Left colon (tissue), 2 donors: ENCODE measurements at places on chromosomes 12 and 14.

DNA sequence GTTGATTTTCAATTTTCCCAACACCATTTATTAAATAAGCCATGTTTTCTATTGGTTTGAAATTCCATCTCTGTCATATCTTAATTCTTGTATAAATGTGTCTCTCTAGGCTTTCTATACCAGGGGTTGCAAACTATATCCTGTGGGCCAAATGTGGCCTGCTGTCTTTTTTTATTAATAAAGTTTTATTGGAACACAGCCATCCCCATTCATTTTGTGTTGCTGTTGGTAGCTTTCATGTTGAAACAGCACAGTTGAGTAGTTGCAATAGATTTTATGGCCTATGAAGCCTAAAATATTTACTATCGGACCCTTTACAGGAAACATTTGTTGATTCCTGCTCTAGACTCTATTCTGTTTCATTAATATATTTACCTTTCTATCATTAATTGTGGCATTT lies 9.4 kb downstream of the HCFC2 start:
- DNase-seq, result no peak

DNA sequence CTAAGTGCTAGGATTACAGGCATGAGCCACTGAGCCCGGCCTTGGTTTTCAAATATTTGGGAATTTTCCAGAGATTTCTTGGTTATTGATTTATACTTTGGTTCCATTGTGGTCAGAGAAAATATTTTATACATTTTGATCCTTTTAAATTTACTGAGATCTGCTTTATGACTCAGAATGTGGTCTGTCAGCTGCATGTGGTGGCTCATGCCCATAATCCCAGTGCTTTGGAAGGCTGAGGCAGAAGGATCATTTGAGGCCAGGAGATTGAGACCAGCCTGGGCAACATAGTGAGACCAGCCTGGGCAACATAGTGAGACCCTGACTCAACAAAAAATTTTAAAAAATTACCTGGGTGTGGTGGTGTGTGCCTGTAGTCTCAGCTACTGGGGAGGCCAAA lies 49.8 kb downstream of the ADCK1 start:
- no peak for DNase-seq

DNA sequence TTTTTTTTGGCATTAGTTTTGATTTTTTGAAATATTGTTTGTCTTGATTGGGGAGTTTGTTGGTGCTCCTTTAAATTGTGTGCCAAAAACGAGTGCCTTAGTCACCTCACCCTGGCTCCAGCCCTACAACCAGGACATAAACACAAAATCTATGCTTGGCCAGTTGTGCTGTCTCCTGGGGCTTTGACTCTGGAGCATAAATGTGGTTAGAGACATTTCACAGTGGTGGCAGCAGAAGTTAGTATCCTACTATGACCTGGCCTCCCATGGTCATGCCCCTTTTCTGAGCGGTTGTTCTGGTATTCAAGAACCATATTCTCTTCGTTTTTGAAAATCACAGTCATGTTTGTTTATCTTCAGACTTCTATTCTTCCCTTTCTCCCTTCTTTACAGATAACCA lies 70.7 kb upstream of the PSMA6 start:
- DNase-seq, result no peak

- no peak for DNase-seq
Measured at GRCh38 chr14:99326041-99326710, 54.2 kb upstream of the BCL11B start.

DNA sequence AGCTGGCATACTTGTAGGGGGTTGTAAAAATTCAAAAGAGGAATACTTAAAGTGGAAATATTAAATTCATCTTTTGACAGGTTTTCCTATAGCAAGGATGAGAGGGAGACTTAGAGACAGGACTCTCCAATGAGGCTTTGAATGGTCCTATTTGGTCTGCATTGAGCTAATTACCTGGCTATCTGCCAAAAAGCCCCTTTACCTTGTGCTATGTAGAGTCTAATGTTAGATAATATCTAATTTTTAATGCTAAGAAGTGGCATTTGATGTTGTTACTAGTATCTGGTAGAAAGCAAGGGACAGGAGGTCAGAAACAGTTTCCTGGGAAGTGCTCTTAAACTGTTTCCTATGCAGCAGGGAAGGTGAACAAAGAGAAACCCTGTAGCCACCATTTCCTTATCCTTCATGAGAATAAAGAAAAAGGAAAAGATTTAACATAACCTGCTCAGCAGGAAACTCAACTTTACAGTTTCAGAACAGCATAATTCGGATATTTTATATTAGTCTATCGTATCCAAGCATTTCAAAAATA lies 550.0 kb downstream of the SOX5 start:
- DNase-seq, result no peak

- no peak for DNase-seq
Measured at GRCh38 chr12:123960029-123960735, 12.4 kb downstream of the CCDC92 start.

GRCh38 chr14:90405101-90405500 lies 8.3 kb downstream of the CALM1 start:
- DNase-seq, result no peak

DNA sequence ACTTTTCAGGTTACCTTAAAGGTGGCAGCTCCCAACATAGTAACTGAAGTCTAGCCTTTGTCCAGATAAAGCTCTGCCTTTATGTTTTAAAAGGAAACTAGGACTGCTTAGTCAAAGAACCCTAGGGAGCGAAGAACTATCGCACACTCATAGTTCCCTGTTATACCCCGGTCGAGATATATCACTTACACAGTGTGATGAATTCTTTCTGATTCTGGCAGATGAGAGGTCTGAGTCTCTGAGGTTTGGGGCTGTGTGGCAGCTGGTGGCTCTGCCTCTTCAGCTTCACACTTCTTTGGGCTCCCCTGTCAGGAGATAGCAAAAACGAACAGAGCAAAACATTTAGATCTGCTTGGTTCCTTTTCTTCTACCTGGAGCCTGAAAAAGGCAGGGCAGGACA lies 17.0 kb downstream of the ACIN1 start:
- no peak for DNase-seq

DNA sequence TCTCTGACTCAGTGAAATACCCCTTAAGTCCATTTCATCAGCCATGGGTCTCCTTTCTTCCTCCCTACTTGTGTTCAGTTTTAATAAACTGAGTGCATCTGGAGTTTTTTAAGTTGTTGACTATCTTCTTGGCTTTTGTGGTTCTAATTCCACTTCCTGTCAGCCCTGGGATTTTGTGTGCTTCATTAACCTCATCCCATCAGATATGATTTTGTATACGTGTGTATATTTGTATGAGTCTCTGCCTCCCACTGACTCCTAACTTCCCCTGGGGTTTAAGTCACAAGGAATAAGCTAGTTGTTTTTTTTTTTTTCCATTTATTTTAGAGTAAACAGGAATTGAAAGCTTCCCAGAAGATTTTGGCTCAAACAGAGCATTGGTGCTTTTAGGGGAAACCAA lies 62.7 kb downstream of the TTLL5 start:
- DNase-seq, result no peak

GRCh38 chr12:67651132-67651695 lies 2.7 kb downstream of the DYRK2 start:
- no peak for DNase-seq

- DNase-seq, result no peak
Measured at GRCh38 chr12:106362971-106363370, 5.4 kb downstream of the POLR3B start.

DNA sequence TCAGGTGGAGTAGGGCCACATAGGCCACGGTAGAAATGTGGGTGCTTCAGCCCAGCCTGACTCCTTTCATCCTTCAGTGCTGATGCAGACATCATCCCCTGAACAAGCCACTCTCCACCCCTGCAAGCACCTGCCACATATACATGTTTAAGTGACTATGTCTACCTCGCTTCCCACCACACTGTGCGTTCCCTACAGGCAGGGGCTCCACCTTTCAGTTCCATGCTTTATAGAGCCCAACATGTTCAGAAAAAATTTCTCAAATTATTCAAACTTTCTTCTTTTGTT lies 11.6 kb downstream of the SLC7A7 start:
- DNase-seq, result no peak

DNA sequence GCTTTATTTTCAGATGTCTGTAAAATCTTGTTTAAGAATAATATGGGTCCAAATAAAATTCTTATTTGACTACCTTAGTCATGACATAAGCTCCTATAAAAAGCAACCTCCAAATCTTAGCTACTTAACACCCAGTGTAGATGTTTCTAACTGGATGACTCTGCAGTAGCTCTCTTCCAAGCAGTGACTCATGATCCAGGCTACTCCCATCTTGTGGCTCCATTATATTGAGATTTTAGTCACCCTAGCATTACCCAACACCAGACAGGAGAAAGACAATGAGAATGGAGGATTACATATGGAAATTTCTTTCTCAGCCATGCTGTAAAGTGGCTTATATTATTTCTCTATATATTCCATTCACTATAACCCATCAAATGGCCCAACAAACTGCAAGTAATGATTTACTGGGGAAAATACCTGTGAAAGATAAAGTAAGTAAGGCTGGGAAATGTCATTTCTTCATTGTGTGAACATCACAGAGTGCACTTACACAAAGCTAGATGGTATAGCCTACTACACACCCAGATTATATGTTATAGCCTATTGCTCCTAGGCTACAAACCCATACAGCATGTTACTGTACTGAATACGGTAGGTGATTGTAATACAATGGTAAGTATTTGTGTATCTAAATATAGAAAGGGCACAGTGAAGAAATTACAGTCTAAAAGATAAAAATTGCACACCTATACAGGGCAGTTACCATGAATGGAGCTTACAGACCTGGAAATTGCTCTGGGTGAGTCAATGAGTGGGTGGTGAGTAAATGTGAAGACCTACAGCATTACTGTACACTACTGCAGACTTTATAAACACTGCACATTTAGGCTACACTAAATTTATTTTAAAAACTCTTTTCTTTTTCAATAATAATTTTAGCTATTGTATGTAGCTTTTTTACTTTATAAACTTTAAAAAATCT lies 163.2 kb downstream of the DYRK2 start:
- DNase-seq, result no peak

GRCh38 chr12:7076493-7076892 lies 15.8 kb downstream of the C1R start:
- no peak for DNase-seq

DNA sequence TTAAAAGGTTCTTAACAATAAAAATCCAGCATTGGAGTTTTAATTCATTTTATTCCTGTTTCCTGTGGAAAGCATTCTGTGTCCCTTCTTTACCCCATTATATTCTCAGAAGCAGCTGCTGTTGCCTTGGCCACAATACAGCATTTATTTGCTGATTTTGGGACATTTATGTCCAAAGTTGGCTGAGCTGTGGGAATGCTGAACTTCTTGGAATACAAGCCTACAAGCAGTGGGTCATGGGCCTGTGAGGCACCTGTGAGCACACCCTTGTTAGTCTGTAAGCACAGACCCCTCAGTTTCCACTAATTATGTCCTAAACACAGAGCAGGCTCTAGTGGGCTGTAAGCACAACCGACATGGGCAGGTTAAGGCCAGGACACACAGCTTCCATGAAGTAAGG lies 122.2 kb upstream of the IGF1 start:
- no peak for DNase-seq

- no peak for DNase-seq
Measured at GRCh38 chr14:76769636-76770292, 8.5 kb downstream of the VASH1 start.

GRCh38 chr14:74566174-74567141 lies 45.6 kb downstream of the LTBP2 start:
- DNase-seq, result no peak

DNA sequence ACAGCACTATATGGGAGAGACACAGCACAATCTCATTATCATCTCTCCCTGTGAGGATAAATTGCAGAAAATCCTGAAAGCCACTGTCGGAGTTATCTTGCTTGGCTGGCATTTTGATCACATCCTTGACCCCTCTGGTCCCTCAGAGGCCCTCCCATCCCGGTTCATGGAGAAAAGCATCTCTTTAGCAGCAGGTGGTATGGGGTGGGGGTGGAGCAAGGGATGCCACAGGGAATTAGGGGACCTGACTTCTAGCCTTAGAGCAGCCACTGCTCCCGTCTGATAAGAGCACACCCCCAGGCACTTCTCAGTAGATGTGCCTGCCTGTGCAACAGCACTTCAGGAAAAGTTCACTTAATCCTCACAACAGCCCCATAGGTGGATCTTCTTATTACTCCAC lies 38.6 kb downstream of the GRIN2B start:
- DNase-seq, result no peak

- no peak for DNase-seq
Measured at GRCh38 chr14:61262082-61262481, 19.1 kb downstream of the TMEM30B start.

DNA sequence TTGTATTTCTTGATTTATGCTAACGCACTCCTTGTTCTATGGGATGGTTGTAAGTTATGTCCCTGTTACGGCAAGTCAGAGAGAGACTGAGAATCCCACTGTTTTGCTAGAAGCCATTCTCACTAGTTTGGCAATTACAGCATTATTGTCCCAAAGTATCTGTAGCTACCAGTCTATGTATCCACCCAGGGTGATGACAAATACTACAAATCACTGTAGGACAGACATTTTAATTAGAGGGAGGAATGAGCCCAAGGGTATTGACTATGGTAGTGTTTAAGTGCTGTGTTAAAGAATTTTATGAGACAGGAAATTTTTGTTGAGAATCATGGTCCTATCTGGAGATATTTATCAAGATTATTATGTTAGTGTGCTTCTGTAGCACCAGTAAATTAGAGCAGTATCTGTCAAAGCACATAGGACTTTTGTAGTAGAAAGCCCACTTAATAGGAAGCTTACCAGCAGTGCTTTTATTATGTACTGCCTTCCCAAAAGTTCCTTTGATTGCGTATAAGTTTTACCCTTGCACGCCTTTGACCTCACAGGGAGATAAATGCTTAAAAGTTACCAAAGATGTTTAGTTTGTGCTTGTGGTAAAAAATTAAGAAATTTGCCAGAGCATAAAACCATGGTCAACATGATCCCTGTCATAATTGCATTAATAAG lies 10.7 kb downstream of the PRKCH start:
- DNase-seq, result no peak

DNA sequence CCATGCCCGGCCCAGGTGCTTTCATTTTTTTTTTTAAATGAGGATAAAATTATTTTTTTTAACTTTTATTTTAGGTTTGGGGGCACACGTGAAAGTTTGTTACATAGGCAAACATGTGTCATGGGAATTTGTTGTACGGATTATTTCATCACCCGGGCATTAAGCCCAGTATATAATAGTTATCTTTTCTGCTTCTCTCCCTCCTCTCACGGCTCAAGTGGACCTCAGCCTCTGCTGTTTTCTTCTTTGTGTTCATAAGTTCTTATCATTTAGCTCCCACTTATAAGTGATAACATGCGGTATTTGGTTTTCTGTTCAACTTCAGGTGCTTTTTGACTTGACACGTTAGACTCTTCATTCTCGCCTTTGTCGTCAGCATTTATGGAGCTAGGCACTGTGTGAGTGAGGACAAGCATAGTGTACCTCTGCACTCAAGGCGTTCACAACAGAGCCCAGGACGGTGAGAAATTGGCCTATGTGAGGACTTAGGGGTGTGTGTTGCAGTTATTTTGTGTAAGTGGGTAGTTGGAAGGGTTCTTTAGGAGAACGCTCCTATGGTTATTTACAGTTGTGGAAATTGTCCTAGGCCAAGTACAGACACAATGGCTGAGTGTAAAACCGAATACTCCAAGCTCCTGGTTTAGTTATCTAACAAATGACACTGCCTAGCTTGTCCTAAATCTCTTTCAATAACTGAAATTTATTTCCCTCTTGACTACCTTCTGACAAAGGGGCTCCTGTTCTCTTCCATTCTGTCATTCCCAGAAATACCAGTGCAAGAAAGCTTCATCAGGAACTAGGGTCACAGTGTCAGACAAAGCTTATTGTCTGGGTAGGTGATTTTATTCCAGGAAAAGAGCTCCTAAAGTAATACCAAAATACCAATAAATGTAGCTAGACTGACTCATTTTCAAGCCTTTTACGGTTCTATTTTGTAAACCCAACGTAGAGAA lies 200.5 kb upstream of the PRICKLE1 start:
- DNase-seq, result no peak

- DNase-seq, result peak; percentile 19
Measured at GRCh38 chr12:8081251-8081920, 688 bp upstream of the NECAP1 start.
